Left forelimb (tissue), 1 donor: ENCODE measurements at places on chromosomes 2 and 18.

DNA sequence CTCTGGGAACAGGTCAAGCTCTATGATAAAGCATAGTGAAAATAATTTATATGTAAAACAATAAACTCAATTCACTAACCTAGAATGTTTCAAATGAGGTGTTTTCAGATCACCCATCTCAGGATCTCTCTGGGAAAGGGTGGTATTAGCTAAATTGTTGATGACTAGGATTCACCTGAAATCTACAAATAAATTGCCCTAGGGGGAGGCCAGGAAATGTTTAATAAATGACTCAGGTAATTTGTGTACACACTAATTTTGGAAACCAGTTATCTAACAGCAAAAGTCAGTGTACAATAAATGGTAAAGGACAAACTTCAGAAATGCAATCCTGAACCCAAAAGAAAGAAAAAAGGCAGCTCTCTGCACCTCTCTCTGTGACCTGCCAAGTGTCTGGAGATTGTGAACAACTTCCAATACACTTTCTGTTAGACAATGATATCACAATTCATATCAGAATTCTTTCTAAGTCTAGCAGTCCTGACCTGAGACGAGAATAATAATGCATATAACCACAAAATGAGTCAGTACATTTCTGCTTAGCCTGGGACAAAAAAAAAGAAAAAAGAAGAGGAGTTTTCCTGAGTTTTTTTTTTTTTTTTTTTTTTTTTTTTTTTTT lies 760.0 kb downstream of the EPHA4 start:
- no peak for DNase-seq

GRCh38 chr2:196954001-196954400 lies 27.5 kb upstream of the PGAP1 start:
- DNase-seq, result no peak

DNA sequence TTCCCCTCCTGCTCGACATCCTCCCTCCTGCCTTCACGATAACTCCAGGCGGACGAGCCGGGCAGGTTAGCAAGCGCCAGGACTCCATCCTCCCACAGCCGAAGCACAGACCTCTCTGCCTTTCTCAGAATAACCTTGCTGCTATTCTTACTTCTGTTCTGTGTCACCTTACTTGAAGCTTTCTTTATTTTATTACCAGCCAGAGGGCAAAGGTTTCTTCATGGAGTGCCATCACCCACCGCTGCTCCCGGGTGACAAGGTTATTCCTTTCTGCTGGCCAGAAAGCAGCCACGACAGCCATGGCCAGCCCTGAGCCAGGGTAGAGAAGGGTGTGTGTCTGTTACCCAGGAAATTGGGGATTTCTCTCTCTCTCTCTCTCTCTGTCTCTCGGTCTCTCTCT lies 227.1 kb downstream of the ANAPC1 start:
- no peak for DNase-seq

- DNase-seq, result no peak
These were observed 25.5 kb upstream of the VIT start for GRCh38 chr2:36670881-36671595.
